Panc1 (cell line): ENCODE measurements at places on chromosomes 7 and 10.

DNA sequence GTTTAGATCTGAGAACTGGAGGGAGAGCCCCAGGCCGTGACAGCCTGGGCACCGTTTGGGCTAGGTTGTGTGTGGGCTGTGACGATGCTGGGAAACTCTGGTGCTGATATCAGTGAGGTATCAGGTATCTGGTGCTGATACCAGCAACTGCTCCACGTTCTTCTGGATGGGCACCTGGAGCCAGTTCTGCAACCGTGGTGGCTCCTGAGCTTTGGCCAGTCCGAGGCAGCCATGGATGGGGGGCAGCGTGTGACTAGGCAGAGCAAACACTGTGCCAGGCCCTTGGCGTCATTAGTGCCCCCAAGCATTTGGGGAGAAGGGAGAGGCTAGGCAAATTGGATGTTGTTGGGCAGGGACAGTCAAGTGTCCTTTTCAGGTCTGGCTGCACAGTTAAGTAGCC, 57.9 kb downstream of the ZNF467 start:
- DNase-seq = no peak

DNA sequence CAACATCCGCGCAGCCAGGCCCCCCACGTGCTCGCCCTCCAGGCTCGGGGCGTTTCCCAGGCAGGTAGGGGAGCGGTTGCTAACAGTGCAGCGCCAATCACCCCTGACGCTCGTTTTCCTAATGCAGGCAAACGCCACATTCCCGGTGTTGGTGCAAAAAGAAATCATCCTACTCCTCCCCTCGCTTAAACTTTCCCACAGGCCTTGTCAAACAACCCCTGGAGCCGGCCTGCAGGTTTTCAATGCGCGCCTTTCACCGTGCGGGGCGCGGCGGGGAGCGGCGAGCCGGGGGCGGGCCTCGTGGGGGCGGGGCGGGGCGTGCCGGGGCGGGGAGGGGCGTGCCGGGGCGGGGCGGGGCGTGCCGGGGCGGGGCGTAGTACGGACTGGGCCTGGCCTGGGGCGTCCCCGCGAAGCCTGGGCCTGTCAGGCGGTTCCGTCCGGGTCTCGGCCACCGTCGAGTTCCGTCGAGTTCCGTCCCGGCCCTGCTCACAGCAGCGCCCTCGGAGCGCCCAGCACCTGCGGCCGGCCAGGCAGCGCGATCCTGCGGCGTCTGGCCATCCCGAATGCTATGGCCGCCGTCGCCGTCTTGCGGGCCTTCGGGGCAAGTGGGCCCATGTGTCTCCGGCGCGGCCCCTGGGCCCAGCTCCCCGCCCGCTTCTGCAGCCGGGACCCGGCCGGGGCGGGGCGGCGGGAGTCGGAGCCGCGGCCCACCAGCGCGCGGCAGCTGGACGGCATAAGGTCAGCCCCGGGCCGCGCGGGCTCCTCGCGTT, at the start of gene ECHDC3:
Gene ECHDC3, plus strand, starts transcription at position 374 of the 770 bp plus-strand sequence. Its CDS starts 195 bp downstream, at position 569.
- DNase-seq = no peak

DNA sequence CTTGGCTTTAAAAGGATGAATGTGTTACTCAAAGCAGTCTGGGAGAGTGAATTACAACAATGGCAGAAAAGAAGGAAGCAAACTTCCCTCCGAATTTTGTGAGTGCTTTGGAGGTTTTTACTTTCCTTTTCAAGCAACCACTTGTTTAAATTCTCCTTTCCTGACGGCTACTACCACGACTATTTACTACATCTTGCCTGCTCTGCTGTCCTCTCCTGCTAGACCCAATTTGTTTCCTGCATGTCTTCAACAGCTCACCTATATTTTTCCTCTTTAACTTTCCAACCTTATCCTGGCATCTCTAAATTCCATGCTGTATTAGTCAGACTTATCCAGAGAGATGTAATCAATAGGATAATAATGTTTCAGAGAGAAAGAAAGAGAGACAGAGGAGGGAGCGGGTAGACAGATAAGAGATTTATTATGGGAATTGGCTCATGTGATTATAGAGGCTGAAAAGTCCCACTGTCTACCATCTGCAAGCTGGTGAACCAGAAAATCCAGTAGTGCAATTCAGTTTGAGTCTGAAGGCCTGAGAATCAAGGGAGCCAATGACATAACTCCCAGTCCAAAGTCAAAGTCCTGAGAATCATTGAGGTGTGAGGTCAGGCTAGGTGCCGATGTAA, 42.8 kb upstream of the SLC13A1 start:
- DNase-seq = no peak

DNA sequence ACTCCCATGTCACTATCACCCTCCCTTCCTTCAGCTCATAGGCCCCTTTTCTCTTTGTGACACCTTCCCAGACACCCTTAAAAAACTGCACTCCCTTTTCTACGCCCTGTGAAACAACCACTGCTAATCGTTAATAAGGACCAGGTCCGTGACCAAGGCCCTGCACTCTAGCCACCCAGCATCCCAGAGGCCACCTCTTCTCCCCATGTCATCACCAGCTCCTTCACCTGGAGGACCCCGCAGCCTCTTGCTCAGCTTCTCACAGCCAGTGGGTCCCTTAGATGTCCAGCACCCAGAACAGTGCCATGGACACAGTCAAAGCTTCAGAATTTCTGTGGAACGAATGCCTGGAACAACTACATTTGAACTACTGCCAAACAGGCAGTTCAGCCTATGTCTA, 2.3 kb downstream of the PARD3 start:
- no peak for DNase-seq

GRCh38 chr7:39637400-39637799, 14.0 kb downstream of the RALA start:
- no peak for DNase-seq

DNA sequence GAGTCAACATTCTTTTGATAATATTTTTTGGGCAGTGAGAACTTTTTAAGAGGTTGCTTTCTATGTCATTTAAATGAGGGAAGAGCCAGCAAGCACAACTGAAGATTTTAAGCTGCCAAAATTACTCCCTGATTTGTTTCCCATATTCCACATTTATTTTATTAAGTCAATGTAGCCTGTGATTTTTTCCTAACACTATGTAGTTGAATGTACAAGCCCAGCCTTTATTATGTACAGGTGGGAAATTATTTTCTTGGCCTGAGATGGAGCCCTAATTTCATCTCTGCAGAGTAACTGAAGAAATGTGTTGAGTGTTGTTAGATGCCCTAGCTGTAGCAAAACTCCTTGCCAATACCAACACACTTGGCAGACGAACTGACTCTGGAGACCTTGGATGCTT, 83.1 kb upstream of the MINDY3 start:
- DNase-seq = no peak
